ENCODE measurements at places on chromosomes 7 and 10.

DNA sequence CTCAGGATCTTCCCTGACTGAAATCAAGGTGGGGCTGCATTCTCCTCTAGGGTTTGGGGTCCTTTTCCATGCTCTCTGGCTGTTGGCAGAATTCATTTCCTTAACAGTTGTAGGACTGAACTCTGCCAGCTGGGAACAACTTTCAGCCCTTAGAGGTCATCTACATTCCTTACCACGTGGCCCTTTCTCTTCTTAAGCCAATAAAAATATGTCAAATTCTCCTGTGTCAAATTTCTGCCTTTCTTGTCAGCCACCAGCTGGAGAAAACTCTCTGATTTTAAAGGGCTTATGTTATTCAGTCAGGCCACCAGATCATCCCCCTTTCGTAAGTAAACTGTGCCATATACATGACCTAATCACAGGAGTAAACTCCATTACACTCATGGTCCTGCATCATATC lies 95.3 kb upstream of the IL6 start:
- DNase-seq, result no peak

GRCh38 chr7:142811154-142811737 lies 40.5 kb downstream of the PRSS2 start:
- no peak for DNase-seq

DNA sequence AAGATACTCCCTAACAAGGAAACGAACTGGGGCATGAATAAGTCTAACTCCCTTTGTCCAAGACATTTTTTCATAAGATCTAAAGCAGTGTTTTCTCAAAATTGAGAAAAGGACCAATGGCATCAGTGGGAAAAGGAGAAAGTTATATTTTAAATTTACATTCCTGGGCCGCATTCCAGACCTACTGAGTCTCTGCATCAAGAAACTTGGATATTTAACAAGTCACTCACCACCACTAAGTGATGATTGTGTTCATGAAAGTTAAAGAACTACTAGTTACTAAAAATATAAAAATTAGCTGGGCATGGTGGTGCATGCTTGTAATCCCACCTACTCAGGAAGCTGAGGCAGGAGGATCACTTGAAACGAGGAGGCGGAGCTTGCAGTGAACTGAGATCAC lies 149.6 kb upstream of the MEOX2 start:
- DNase-seq, result no peak

DNA sequence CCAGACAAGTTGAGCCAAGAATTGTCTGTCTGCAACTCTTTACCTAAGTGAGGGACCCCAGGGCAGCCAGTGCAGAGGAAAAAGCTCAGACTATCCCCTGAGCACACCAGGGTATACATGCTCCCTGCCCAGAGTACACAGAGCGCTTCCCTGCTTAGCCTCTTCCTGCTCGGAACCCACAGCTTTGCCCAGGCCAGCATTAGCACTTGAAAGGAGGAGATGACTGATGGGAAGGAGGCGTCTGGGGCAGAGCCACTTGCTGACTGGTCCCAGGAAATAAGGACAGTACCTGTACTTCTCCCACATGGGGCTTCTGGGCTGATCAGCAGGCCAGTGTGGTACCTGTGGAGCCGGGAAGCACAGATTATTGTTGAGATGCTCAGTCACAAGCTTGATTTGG lies 48.4 kb upstream of the TRIM8 start:
- DNase-seq, result no peak

GRCh38 chr10:74032900-74033655 lies 35.2 kb downstream of the VCL start:
- DNase-seq, result no peak
